ENCODE measurements at places on chromosomes 7 and 10. TPM values are rescaled to one million over a fixed set of nuclear protein-coding genes. Genes with fewer than 3 reads are reported as not detected.

The MEOX2 gene
- 34.8 TPM for total RNA-seq

The PYROXD2 gene
- 2.1 TPM for total RNA-seq

The FXYD4 gene
- total RNA-seq = not detected

The ZNF277 gene
- 18.3 TPM for total RNA-seq

The ANKRD1 gene
- 785 TPM for total RNA-seq

The SDK1 gene
- total RNA-seq = 0.20 TPM

The TCAF1 gene
- 26.8 TPM for total RNA-seq

The PPRC1 gene
- 20.3 TPM for total RNA-seq

The HOXA5 gene
- 13.8 TPM for total RNA-seq

The LRRC17 gene
- 3.3 TPM for total RNA-seq

The SMO gene
- total RNA-seq = 9.1 TPM

The SPDYE11 gene
- total RNA-seq = not detected

The ZNF503 gene
- total RNA-seq = 2.1 TPM

The GSDME gene
- total RNA-seq = 32.9 TPM

The CUZD1 gene
- 1.5 TPM for total RNA-seq

The AKR1C8 gene
- total RNA-seq = not detected

The AKR1D1 gene
- not detected for total RNA-seq

The PURB gene
- 10.8 TPM for total RNA-seq

The STOX1 gene
- total RNA-seq = 0.59 TPM

The ABCA13 gene
- total RNA-seq = 0.05 TPM

The ADCY1 gene
- total RNA-seq = 0.07 TPM

The MCM7 gene
- 155 TPM for total RNA-seq

The HIP1 gene
- total RNA-seq = 25.1 TPM

The CCDC146 gene
- total RNA-seq = 0.53 TPM
